ENCODE measurements at places on chromosomes 4 and X.

- no peak for DNase-seq
Measured at GRCh38 chr4:58761563-58761962, 1651.4 kb upstream of the IGFBP7 start.

DNA sequence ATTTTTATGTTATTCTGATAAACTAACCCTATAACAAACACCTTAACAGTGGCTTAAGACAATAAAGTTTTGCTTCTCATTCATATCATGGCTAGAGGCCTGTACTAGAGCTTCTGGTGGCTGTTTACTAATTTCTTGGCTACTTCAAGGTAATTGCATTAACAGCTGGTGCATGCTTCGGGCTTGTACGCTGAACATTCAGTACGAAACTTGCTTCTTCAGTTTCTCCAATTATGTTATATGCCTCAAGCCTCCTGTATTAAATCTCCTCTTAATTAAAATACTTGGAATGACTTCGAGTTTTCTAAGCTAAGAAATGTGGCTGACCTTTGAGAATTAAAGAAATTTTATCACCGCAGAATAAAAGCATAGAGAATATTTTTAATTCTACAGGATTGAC, 138.9 kb upstream of the TRAM1L1 start:
- no peak for DNase-seq

DNA sequence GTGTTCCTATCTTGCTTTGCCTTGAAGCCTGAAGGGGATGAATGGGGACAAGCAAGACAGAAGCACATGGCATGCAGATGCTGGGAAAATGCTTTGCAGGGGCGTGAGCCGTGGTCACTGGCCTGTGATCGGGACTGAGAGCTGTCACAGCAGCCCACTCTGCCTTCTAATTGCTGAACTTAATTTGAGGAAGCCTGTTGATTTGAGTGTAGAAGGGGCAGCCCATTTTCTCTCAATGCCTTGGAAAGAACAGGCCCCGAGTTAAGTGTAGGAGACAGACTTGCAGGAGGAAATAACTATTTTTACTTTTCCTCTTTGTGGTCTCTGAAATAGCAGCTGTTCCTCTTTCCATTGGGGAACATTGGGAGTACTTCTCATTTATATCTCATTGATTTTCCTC, 26.1 kb upstream of the TBC1D1 start:
- DNase-seq = no peak

DNA sequence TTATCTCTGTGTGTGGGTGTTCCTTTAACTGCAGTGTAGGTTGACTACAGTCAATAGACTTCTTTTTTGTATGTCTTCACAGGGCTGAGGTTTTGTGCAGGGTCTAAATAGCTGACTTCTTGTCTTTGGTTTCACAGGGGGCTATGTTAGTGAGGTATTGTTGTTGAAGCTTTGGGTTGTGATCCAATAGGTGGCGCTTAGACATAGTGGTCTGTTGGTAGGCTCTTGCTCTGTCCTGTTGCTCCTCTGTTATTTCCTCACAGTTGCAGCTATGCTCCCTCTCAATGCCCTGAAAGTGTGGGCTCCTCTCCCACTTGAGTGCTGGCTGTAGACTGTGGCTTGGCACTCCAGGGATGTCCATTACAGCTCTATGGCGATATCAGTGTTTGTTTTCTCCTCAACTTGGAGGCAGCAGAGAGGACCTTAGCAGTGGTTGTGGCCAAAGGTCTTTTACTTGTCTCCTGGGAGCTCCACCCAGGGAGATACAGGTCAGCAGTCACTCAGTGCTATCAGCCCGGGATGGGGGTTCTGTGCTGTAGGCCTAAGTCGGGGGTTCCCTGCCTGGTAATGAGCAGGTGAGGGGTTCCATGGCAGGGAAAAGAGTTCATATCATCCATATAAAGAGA, 14.0 kb downstream of the POF1B start:
- DNase-seq = no peak

- DNase-seq = no peak
Measured at GRCh38 chrX:23959781-23960180, 52.0 kb downstream of the CXorf58 start.

- DNase-seq = peak; percentile 14
Measured at GRCh38 chr4:107404591-107405300, 315.3 kb downstream of the PAPSS1 start.

GRCh38 chrX:26581091-26581490, 365.1 kb downstream of the MAGEB5 start:
- peak; percentile 79 for DNase-seq

DNA sequence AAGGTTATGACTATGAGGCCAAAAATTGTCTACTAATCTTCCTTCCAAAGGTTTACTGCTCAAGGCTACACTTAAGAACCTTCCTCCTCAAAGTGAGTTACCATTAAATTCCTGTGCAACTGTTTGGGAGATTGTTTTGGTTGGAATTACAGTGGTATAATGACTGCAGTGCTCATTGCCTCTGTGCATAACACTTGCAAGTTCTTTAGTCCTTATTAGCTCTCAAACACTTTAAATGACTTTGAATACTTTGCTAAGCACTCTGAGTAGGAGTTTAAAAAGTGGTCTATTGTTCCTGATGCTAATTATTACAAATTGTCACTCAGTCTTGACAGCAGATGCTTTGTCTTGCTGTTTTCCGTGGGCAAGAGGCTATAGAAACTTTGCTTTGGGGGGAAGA, 422.8 kb upstream of the PABPC4L start:
- no peak for DNase-seq

DNA sequence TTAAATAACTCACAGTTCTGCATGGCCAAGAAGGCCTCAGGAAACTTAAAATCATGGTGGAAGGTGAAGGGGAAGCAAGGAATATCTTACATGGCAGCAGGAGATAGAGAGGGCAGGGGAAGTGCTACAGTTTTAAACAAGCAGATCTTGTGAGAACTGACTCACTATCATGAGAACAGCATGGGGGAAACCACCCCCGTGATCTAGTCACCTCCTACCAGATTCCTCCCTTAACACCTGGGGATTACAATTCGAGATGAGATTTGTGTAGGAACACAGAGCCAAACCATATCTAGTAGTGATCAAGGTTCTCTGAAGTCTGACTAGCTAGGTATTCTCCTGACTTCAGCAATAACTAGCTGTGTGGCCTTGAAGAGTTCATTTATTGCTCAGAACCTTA, 56.0 kb downstream of the BANK1 start:
- no peak for DNase-seq

Data from fibroblast of upper back skin (primary cell).